ENCODE measurements at places on chromosomes 5 and 9. TPM values are rescaled to one million over a fixed set of nuclear protein-coding genes. Genes with fewer than 3 reads are reported as not detected.

Gene TPPP
- 24.1 TPM for total RNA-seq

Gene WNK2
- 4.2 TPM for total RNA-seq

Gene C1QTNF2
- 2.1 TPM for total RNA-seq

Gene SPINK7
- total RNA-seq, result not detected

Gene ENTPD8
- 0.14 TPM for total RNA-seq

Gene FST
- total RNA-seq, result 3.9 TPM

GRCh38 chr5:33696411-33696810, 195.4 kb downstream of the ADAMTS12 start:
- no peaks in the 10 kb centered on the region for H3K27me3 ChIP-seq
- peaks cover 2% of the 10 kb centered on the region for H3K36me3 ChIP-seq
- peak; percentile 95 for DNase-seq
- peaks cover 6% of the 10 kb centered on the region for H3K4me1 ChIP-seq
- H3K4me3 ChIP-seq, result no peak overlapping the region

GRCh38 chr9:18753904-18754303, 279.1 kb downstream of the SAXO1 start:
- no peak for DNase-seq
- H3K4me3 ChIP-seq, result no peak overlapping the region
- H3K27ac ChIP-seq, result no peak overlapping the region
- H3K27me3 ChIP-seq, result no peaks in the 10 kb centered on the region
- no peaks in the 10 kb centered on the region for H3K36me3 ChIP-seq
- peaks cover 4% of the 10 kb centered on the region for H3K4me1 ChIP-seq

- H3K4me1 ChIP-seq, result no peaks in the 10 kb centered on the region
- no peak overlapping the region for H3K27ac ChIP-seq
- H3K27me3 ChIP-seq, result no peaks in the 10 kb centered on the region
- H3K36me3 ChIP-seq, result no peaks in the 10 kb centered on the region
These were observed 270.2 kb upstream of the BRINP1 start for GRCh38 chr9:119639287-119639955.

DNA sequence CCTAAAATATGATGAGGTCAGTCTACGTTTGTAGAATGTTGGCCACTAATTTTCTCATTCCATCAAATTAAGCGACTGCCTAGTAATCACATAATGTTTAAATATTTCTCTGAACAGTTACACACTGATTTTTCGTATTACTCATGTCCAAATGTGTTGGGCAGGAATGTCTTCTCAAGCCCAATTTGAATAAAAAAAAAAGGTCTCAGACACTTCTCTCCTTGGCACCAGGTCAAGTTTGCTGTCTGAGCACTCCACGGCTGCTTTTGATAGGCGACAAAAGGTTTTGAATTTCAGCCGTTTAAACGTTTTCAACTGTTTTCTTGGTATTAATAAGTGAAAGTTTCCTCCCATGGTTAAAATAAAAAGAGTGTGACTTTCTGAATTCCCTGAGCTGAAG, 542.1 kb downstream of the IRX1 start:
- no peaks in the 10 kb centered on the region for H3K27me3 ChIP-seq
- H3K4me1 ChIP-seq, result no peaks in the 10 kb centered on the region
- no peaks in the 10 kb centered on the region for H3K36me3 ChIP-seq

DNA sequence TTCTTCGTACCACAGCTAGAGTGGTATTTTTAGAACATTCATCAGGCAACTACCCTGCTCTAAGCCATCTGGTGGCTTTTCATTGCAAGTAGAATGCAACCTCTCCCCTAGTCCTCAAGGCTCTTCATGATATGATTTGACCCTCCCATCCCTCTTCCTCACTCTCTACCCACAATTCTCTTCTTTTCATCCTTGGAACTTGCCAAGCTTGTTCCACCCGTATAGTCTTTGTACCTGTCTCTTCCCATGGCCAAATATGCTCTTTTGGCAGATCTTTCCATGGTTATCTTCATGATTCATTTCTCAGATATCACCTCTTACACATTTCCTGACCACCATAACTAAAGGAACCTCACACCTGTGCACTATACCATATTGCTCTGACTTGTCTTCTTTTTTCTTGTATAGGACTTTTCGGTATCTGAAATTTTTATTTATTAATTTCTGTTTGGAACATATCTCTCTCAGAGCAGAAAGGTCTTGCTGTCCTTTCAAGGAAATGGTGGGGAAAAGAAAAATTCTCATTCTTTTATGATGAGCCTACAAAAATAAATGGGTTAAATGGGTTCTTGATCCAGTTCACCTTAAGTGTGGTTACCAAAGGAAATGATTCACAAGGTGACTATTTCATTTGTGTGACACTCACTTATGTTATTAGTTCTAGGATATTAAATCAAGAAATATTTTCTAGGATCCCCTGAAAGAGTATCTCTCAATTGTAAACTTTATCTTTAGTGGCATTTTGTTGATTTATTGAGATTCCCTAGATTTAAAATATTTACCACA, 3.7 kb upstream of the CD274 start:
- H3K27me3 ChIP-seq, result no peaks in the 10 kb centered on the region
- no peak for DNase-seq
- no peak overlapping the region for H3K27ac ChIP-seq
- H3K36me3 ChIP-seq, result no peaks in the 10 kb centered on the region
- H3K4me1 ChIP-seq, result no peaks in the 10 kb centered on the region

DNA sequence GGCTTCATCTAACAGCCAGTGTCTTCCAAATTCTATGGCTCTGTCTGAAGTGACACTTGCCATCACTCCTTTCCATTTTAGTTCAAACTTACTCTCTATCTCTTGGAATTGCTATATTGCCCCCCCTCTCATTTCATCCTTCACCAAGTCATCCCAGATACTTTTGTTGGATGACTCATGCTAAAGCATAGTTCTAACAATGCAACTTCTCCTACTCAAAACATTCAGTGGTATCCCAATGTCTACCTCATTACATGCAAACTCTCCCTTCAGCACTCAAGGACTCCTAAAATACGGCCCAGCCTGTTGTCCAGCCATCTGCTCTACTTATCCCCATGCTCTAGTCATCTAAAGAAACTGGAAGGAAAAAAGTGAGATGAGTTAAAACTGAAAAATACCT, 171.6 kb downstream of the RASEF start:
- H3K4me3 ChIP-seq, result no peak overlapping the region
- no peaks in the 10 kb centered on the region for H3K27me3 ChIP-seq
- no peak for DNase-seq

DNA sequence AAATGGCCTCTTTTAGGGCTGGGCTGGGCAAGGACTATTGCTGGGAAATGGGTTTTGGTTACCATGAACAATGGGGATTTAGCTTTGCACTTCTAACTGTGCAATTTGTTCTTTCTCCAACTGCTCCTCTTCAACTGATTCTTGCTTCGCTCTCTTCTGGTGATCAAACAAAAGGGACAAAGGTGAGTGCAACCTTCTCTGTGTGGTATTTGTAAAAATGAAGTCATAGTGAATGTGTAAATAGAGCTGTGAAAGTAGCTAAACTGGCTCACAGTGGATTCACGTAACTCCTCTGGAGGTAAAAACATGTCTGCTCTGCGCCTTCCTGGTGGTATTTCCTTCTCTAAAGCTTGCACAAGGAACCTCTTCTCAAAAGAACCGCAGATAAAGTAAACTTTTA, 20.9 kb upstream of the SPINK14 start:
- peak; percentile 69 for DNase-seq
- peak overlapping the region; percentile 69 for H3K27ac ChIP-seq
- no peaks in the 10 kb centered on the region for H3K27me3 ChIP-seq
- no peaks in the 10 kb centered on the region for H3K36me3 ChIP-seq
- H3K4me1 ChIP-seq, result no peaks in the 10 kb centered on the region

DNA sequence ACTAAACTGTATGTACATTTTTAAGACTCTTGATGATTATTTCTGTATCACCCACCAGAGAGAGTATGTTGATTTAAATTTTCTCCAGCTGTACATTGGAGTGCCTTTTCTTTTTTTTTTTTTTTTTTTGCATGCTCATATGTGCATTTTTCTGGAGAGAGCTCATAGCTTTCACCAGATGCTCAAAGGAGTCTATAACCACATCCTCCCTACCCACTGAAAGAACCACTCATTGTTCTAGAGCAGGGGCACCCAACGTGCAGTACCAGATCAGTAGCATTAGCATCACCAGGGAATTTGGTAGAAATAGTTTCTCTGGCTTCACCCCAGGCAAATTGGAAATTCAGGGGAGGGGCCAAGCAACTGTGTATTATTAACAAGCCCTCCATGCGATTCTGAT, 53.9 kb upstream of the TMEM171 start:
- no peak overlapping the region for H3K27ac ChIP-seq
- H3K36me3 ChIP-seq, result peaks cover 3% of the 10 kb centered on the region
- DNase-seq, result no peak
- H3K4me1 ChIP-seq, result no peaks in the 10 kb centered on the region

- H3K4me1 ChIP-seq, result no peaks in the 10 kb centered on the region
- peaks cover 3% of the 10 kb centered on the region for H3K27me3 ChIP-seq
- no peak for DNase-seq
- H3K4me3 ChIP-seq, result no peak overlapping the region
These were observed 211.0 kb downstream of the CEMIP2 start for GRCh38 chr9:71557310-71557709.

- no peak overlapping the region for H3K27ac ChIP-seq
- no peak for DNase-seq
- peaks cover 3% of the 10 kb centered on the region for H3K4me1 ChIP-seq
- no peak overlapping the region for H3K4me3 ChIP-seq
- no peaks in the 10 kb centered on the region for H3K27me3 ChIP-seq
These were observed 12.6 kb downstream of the CAVIN4 start for GRCh38 chr9:100590481-100590880.

GRCh38 chr9:111627260-111627963, 3.7 kb upstream of the DNAJC25 start:
- H3K4me3 ChIP-seq, result no peak overlapping the region
- H3K4me1 ChIP-seq, result peaks cover 1% of the 10 kb centered on the region
- no peaks in the 10 kb centered on the region for H3K27me3 ChIP-seq
- no peak for DNase-seq

DNA sequence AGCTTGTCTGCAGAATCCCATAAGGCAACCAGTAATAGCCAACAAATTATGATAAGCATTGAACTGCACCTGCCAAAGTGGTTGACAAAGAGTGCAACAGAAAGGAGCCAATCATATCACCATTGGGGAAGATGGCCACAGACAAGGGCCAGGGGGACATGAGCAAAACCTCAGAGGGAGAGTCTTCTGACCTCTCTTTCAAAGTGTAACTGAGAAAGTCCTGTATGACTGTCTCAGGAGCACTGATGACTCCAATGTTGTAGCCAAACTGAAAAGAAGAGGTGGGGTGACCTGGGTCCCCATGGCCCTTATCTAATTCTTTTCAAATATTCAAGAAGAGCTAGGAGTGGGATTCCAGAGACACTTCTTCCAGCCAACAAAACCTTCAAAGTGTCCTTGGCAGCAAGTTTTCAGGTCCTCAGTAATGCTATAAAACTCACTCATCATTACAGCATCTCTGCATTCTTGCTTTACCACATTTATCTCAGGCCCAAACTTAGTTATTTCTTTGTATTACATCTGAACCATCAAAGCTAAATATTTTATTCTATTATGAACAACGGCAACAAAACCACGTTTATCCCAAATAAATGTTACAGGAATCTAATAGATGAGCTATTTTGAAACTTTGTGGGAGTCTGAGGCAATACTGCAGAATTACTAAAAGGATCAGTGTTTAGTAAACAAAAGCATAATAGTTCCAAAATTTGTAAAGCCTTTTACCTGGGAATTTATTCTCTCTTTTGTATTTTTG, 24.4 kb downstream of the FBLL1 start:
- peaks cover 35% of the 10 kb centered on the region for H3K36me3 ChIP-seq
- no peak overlapping the region for H3K27ac ChIP-seq
- no peak for DNase-seq
- H3K4me3 ChIP-seq, result no peak overlapping the region

DNA sequence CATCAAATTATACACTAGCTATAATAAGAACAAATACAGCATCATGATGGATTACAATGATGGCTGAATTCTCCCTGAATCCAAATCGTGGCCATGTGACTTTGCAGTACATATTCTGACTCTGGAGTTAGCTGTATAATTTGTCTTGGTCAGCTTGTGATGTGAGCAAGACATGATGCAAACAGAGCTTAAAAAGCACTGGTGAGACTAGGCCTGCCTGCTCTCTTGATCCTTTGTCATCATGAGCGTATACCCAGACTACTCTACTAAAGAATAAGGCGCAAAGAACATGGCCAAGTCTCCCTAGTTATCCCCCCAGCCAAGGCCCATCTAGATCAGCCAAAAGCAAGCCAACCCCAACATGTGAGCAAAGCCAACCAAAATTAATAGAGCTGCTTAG, 34.7 kb upstream of the IFNE start:
- no peak for DNase-seq
- no peaks in the 10 kb centered on the region for H3K27me3 ChIP-seq
- no peaks in the 10 kb centered on the region for H3K36me3 ChIP-seq
- H3K4me1 ChIP-seq, result no peaks in the 10 kb centered on the region
